Epithelial cell of prostate (primary cell): ENCODE measurements at places on chromosomes 3 and 15.

DNA sequence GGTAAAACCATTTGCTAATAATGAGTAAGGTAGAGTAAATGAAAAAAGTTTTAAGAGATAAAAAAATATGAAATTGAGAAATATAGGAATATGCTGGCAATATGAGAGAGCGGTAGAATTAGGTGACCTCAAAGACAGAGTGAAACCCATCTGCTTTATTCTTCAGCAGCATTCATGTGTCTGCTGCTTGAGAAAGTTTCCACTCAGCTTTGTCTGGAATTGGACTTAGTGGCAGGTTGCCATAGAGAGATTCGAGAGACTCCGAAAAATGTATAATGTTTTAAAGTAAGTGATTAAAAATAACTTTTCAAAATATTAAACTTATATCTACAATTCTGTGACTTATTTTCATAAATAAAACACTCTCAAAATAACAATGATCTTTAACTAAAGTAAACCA lies 5.0 kb downstream of the SUCNR1 start:
- no peak for DNase-seq

- DNase-seq: no peak
Measured at GRCh38 chr3:40930131-40930538, 269.2 kb upstream of the CTNNB1 start.

DNA sequence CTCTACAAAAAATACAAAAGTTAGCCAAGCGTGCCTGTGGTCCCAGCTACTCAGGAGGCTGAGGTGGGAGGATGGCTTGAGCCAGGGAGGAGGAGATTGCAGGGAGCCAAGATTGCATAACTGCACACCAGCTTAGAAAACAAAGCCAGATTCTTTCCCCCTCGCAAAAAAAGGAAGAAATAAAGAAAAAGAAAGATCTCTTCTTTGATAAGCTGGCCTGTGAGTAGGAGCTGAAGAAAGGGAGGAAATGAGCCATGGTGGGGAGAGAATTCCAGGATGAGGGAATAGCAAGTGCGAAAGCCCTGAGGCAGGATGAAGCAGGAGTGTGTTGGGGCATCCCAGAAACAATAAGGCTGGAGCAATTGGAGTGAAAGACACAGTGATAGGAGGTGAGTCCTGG lies 24.5 kb upstream of the TOP2B start:
- no peak for DNase-seq

DNA sequence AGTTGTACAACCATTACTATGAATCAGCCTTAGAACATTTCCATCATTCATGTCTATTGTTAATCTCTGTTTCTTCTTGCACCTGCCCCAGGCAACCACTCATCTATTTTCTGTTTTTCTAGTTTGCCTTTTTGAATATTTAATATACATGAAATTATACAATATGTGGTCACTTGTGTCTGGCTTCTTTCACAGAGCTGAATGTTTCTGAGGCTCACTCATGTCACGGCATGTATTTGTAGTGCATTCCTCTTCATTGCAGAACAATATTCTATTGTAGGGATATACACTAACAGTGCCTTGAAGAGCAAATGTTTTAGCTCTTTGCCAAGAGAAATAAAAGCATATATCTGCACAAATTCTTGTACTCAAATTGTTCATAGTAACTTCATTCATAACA lies 32.9 kb downstream of the CERS3 start:
- DNase-seq: peak; percentile 36

GRCh38 chr15:61659566-61660190 lies 400.6 kb downstream of the VPS13C start:
- no peak for DNase-seq

DNA sequence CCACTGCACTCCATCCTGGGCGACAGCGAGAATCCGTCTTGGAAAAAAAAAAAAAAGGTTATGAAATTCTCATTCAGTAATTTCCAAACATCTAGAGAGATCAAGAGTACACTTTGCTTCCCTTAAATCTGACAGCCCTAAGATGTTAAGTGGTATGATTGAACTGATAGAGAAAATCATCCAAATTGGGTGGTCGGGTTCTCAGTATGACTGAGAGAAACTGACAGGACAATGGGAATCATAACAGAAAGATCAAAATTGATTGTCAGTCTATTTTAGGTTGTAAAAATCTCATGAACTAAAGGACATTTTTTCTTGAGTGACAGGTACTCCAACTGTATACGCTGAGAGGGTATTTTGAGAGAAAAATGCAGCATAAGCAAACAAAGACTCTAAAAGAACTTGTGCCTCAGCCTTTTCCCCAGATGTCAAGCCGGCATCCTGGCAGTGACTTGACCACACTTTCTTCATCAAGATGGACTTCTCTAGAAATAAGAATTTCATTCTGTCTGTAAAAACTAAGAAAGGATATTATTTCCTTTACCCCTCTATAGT lies 65.8 kb downstream of the MYO5A start:
- no peak for DNase-seq

- no peak for DNase-seq
Measured at GRCh38 chr15:57282686-57283085, 93.6 kb upstream of the CGNL1 start.

DNA sequence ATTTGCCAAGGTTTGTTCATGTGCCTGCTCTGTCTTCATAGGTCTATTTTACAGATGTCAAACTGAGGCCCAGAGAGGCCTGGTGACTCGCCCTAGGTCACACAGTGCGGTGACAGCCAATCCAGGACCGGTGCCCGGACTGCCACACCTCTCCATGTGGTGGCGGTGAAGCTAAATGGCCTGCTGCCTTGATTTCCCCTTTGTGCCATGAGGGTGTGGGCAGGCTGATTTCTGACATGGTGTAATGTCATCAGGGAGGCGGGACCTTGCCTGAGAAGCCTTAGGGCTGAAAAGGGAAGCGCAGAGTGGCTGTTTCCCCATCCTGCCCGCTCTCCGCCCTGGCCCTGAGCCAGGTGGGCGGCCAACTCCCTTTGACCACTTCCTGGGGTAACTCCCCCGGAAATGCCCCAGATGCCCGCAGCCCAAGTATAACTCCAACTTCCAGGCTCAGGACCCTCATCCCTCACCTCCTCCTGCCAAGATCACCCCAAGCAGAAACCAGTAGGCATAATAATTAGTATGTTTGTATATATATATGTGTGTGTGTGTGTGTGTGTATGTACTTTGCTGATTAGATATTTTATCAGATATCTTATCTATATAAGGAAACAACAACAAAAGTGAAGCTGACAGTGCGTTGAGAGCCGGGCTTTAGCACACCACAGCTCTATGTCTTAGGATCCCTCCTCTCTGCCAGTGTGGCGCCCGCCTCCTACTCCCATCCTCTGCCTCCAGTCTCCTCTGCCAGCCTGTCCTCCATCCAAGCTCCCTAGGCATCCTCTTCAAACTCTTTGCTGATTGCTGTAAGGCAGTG lies 63.9 kb downstream of the IQSEC1 start:
- no peak for DNase-seq

- no peak for DNase-seq
Measured at GRCh38 chr3:173003471-173003870, 137.6 kb downstream of the SPATA16 start.

GRCh38 chr3:13702286-13702685 lies 153.4 kb downstream of the FBLN2 start:
- DNase-seq: no peak

- DNase-seq: no peak
Measured at GRCh38 chr15:77528290-77528967, 104.3 kb downstream of the LINGO1 start.

GRCh38 chr15:74821091-74821789 lies 5.2 kb upstream of the CPLX3 start:
- DNase-seq: no peak

DNA sequence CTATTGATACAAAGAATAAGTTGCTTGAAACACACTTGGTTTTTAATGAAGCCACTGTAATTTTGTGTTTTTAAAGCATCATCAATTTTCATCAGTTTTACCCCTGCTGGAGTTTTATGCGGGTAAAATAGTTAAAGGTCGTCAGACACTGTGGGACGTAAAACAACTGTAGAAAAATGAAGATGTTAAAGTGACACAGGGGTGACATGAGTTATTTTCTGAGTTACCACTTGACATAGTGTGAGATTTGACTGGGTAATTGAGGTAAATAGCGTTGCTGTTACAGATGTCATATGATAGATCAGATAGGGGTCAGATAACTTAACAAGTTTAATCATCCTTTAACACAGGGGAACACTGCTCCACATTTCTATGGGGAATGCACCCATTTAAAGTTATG lies 297.6 kb downstream of the CHL1 start:
- DNase-seq: no peak

DNA sequence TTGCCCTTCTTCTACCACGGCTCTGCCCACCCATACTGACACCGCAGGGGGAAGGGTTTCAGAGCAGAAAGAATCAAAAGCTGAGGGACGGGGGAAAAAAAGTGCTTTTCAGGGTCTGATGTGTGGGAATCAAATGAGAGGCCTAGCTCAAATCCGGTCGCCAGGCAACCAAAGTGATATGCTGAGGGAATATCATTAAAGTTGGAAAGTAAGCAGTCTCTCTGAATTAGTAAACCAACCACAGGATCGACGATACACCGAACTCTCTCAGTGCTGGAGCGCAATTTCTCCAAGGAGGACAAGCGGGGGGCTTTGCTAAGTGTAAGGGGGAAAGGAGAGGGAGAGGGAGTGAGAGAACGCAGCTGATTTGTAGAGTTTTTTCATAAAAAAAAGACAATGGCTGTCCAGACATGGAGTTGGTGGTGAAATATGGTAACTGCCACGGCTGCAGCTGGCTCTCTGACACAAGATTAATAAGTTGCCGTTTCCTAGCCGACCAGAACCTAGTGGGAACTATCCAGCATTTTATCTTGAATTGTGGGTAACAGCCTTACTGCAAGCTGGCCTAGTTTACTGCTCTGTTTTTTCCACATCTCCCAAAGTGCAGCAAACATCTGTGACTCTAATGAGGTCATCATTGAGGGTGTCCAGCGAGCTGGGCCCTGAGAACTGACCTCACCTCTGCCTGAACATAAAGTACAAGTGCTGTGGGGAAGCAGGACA lies 530.2 kb downstream of the SOX2 start:
- no peak for DNase-seq

DNA sequence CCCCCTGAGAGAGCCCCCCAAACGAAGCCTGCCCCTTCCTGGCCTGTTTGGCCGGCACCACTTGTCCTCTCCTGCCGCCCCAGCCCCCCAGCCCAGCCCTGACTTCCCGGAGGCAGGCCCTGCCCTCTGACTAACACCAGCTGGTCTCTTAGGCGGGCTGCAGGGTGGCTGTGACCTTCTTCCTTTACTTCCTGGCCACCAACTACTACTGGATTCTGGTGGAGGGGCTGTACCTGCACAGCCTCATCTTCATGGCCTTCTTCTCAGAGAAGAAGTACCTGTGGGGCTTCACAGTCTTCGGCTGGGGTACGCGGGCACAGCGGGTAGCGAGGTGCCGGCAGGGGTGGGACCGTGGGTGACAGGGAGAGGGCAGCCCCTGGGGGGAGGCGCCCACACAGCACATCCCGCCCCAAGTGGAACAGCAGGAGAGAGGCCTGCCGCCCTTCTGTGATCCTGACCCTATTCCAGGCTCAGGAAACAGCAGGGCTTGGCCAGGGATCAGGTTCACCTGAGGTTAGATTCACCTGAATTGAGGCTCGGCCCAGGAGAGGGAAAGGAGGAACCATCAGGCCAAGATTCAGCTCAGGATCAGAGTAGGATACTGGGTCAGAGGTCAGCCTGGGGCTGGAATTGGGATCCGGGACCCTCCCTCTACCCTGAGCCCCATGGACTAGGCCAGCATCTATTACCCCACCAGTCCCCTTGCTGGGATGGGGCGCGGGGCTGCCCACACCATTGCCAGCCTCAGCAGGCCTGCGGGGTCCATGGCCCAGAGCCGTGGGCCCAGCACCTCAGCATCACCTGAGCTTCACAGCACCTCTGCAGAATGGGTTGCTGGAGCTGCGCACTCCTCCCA lies 21.9 kb downstream of the PTH1R start:
- DNase-seq: no peak

GRCh38 chr15:93932164-93932776 lies 299.1 kb upstream of the MCTP2 start:
- no peak for DNase-seq

GRCh38 chr3:85979034-85979433 lies 1011.9 kb downstream of the VGLL3 start:
- DNase-seq: no peak

GRCh38 chr15:99720533-99720932 lies 12.7 kb downstream of the LYSMD4 start:
- DNase-seq: no peak

GRCh38 chr15:27958911-27959578 lies 140.1 kb downstream of the OCA2 start:
- no peak for DNase-seq

DNA sequence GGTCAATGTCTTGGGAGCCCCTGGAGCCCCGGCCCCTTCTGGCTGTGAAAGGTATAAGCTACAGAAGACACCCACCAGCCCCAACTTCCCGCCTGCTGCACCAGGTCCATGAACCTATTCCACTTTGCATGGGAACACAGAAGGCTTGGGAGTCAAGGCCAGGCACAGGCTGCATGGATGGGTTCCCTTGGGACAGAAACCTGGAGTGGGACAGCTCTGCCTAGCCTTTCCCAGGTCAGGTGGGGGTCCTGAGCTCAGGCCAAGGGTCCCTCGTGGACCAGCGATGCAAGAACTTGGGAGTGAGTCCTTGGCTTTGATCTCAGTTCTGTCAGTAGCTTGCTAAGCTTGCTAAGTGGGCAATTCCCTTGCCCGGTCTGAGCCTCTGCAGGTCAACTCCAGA lies 25.0 kb downstream of the TKT start:
- DNase-seq: no peak

DNA sequence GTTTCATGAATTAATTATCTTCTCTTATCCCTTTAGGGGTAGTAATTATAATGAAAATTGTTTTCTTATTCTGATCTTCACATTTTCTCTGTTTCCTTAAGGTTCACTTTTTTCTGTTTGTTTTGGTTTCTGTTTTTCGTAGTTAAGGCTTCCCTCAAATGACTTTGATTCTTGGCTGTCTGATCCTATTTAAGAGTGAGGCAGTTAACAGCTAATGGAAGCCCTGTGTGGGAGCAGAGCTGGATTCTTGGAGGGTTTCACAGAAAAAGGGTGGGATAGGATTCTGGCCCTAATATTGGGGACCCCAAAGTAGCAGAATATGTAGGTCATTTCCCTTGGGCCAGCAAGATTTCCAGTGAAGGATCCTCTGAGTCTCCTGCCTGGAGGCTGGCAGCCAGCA lies 6.8 kb upstream of the AMOTL2 start:
- DNase-seq: no peak

DNA sequence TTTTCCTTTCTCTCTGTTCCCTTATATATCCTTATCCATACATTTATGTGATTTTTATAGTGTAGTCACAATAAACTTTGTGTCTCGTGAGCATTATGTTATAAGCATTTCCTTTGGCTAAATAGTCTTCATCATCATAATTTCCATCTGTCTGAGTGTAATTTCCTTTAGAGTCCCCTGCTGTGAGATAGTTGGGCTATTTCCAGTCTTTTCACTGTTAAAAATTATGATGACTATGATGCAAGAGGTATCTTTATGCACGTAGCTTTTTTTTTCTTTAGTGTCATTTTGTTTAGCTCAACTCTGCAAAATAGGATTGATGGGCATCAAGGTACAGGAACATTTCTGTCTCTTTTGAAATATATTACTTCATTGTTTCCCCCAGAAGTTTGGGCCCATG lies 26.9 kb upstream of the CA12 start:
- no peak for DNase-seq
